ENCODE measurements at places on chromosomes 11 and 22.
A peak's percentile ranks its signal among the peaks of the same experiment; 100 is the strongest.

GRCh38 chr11:48170241-48171233 lies 46.1 kb upstream of the OR4B1 start:
- DNase-seq, result no peak

- no peak for DNase-seq
Observed at GRCh38 chr11:77879218-77879617, 58.3 kb downstream of the AAMDC start.

DNA sequence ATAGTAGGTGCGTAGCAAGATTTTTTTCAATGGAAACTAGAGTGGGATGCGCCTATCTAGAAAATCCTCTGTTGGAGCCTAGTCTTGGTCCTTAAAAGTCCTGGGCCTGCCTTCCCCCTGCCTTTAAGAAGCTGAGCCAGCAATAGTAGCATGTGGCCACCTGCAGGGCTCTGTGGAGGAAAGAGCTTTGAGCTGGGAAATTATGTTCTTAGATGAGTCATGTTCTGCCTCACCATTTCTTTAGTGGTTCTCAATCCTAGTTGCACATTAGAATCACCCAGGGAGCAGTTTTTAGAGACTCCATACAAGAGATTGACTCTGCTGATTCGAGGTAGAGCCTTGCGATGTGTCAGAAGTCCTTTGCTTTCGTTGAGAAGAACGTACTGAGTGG lies 133.5 kb downstream of the COMMD9 start:
- no peak for DNase-seq

DNA sequence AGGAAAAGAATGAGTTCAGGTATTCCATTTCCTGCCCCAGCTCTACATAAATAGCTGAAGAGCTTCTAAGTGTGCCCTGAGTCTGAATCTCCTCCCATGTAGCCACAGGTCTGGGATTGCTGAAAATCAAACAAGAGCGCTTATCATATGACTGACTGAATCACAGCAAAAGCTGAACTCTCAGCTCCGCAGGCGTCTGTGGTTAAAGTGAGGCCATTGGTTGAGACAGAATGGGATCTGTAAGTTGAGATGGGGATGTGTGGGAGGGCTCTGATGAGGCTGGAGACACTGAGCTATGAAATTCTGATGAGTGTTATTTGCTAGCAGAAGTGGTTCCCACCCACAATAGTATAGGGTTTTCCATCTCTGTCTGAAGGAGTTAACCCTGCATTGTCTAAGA lies 637.0 kb downstream of the OPCML start:
- DNase-seq, result no peak

DNA sequence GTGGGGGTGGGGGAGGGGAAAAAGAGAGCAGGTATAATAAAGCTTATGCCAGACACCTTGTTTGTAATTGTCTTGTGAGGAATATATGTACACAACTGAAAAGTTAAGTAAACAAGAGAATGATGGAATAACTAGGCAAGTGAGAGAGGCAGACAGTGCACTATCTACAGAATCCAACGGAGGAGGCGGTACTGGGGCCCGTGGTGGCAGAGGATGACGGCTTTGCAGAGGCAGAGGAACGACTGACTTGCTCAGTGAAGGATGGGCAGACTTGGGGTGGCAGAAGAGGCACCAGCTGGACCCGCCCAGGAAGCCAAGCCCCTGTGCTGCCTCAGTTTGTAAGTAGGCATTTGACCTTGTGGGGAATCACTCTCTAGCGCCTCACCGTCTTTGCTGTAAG lies 297.6 kb downstream of the ST3GAL4 start:
- DNase-seq, result no peak

- no peak for DNase-seq
Observed at GRCh38 chr22:21718499-21718898, 17.1 kb downstream of the YPEL1 start.

- peak; percentile 68 for DNase-seq
Observed at GRCh38 chr11:8719211-8719649, 36.6 kb downstream of the RPL27A start.

DNA sequence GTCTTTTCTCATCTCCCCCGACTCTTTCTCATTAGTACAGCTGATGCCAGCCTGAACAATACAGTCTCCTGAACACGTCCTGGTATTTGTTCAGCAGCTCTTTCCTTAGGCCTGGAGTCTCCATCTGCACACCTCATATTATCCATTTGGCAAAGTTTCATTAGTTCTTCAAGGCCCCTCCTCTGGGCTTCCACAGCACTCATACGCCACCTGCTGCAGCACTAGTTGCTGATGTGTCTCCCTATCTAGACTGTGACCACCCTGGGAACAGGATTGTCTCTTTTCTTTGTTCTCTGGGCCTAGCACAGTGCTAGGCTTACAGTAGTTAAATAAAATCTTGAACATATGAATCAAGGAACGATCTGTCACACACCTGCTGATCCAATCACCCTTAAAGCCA lies 17.2 kb downstream of the DCHS1 start:
- no peak for DNase-seq
